ENCODE measurements at places on chromosomes 2 and 18.

- DNase-seq: no peak
Measured at GRCh38 chr18:37160038-37160820, 331.3 kb downstream of the KIAA1328 start.

GRCh38 chr2:85174943-85175342 lies 41.8 kb downstream of the TCF7L1 start:
- DNase-seq: no peak

GRCh38 chr2:15932394-15933183 lies 7.8 kb upstream of the MYCN start:
- DNase-seq: no peak

GRCh38 chr2:227183657-227184367 lies 19.4 kb downstream of the COL4A3 start:
- no peak for DNase-seq

- DNase-seq: no peak
Measured at GRCh38 chr2:157178874-157179273, 78.6 kb upstream of the GALNT5 start.

- DNase-seq: no peak
Measured at GRCh38 chr2:9950521-9951271, 797 bp upstream of the GRHL1 start.

- no peak for DNase-seq
Measured at GRCh38 chr2:20414806-20415205, 32.1 kb upstream of the RHOB start.

DNA sequence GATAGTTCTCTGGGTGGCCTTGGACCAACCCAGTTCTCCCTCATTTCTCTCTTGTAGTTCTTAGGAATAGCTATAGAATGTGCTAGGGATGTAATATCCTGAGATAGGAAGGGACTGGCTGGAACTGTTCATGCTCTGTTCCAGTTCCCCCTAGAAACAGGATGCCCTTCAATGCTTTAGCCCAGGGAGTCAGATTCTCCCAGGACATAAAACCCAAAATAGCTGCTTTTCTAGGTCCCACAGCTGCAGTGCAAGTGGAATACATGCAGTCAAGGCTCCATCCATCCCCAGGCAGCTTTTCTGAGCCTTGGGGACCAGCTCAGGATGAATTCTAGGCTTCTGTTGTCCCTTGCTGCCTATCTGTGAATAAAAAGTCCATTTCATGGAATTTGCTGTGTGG lies 257.3 kb upstream of the CTAGE1 start:
- DNase-seq: no peak

GRCh38 chr18:72846736-72847533 lies 20.9 kb downstream of the NETO1 start:
- DNase-seq: no peak

GRCh38 chr2:44184106-44184505 lies 15.4 kb downstream of the PPM1B start:
- no peak for DNase-seq

- DNase-seq: no peak
Measured at GRCh38 chr18:11653521-11653920, 35.5 kb upstream of the GNAL start.

DNA sequence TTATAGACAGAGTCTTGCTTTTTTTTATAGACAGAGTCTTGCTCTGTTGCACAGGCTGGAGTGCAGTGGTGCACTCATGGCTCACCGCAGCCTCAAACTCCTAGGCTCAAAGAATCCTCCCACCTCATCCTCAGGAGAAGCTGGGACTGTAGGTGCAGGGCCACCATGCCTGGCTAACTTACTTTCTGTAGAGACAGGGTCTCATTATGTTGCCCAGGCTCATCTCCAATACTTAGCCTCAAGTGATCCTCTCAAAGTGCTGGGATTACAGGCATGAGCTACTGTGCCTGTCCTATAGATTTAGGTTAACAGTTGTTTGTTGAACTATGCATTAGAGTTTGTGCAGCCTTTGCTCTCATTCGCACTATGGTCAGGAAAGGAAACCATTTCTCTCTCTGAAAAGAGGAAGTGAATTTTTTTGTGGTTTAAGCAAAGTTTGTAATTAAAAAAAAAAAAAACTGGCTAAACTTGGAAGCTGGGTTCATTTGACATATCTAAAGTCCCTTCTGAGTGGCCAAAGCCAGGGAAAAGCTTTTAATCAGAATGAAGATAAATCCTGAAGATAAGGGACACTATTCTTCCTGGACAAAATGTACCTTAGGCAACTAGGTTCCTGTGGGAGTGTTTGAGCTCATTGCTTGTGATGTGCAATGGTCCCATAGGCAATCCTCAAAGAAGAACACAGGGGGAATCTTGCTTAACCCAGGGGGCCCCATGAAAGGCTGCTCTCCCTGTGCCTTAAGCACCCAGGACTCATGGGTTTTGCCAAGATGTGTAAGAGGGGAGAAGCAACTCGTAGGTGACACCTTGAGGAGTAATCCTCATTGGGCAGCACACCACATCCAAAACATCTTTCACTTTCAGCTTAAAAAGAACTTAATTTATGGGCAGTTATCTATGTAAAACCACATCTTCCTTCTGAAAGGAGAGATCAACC lies 201.7 kb downstream of the MREG start:
- no peak for DNase-seq

- DNase-seq: no peak
Measured at GRCh38 chr2:54555318-54555837, 99.3 kb downstream of the SPTBN1 start.

DNA sequence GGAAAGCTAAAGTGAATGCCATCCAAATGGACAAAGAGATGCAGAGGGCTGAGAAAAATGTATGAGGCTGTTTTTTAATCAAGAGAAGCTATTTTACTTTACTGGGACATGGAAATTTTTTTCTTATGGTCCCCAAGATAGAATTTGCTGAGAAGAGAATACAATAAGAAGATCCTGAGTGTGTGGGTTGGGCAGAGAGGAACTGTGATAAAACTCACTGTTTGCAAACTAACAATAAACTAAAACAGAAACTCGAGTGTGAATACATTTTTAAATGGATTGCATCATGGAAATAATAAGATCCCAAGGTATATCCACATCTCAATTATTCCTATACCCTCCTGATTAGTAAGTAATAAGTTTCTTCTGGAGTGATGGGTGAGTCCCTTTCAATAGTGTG lies 4.4 kb downstream of the NEB start:
- DNase-seq: no peak

GRCh38 chr2:122805346-122805745 lies 1049.9 kb downstream of the TSN start:
- DNase-seq: no peak

GRCh38 chr18:22952525-22952924 lies 19.4 kb downstream of the RBBP8 start:
- no peak for DNase-seq

DNA sequence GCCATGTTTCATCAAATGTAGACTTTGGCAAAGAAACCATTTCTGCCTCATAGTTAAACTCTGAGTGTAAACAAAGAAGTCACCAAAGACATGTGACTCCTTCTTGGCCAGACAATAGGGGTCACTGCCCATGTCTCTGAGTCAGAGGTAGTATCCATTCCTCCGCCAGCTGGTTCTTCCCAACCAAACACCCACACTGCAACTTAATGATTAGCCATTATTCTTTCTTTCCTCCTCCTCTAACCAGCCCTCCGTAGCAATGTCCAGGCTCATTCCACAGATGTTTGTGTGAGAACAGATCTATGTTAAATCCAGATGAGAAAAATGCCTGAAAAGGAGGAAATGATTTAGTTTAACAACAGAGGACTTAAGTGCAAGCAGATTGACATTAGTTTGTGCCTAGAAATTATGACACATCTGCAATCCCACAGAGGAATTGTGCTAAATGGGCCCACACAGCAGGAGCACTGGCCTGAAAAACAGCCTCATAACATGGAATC lies 127.9 kb upstream of the SH3BP4 start:
- peak; percentile 63 for DNase-seq

DNA sequence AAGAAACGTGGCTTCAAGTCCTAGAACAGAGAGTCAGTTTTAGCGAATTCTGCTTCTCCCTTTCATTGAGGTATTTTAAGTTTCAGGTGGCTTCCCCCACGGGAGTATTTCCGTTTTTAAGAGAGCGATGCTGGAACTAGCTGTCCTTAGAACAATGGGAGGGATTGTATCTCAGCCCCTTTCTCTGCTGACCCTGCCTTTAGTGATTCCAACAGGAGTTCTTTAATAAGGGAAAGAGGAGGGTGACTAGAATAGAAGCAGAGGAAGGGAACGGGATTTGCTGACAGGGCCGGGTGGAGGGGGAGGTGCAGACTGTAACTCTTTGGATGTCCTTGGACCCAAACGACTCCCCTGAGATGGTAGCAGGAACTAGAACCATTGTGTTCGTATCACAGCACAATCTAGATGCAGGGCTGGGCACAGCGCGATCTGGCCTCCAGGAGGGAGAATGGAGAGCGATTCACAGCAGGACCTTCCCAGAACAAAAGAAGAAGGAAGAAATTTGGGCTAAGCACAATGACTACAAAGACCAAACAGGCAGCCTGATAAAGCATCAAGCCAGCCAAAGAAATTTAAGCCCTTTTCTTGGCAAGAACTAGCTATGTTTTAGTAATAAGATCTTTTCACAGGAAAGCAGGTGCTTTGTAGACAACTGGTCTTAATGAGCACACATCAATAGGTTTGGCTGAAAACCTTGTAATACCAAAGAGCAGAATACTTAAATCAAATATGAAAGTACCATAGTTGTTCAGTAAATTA lies 15.8 kb upstream of the RTTN start:
- no peak for DNase-seq

- no peak for DNase-seq
Measured at GRCh38 chr18:74029161-74029560, 118.5 kb downstream of the FBXO15 start.

DNA sequence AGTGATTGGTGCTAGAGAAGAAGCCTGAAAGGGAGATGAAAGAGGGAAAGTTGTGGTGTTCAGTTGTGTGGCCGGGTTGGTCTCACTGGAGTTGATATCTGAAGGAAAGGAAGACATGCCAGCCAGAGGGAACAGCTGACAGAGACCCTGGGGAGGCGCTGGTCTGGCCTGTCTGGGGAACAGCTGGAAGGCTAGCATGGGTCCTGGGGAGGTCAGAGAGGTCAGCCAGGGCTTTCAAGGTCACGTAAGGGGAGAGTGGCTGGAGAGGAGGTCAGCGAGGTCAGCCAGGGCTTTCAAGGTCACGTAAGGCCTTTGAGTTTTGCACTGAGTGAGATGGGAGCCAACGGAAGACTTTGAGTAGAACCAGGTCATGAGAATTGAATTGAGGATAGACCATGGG lies 11.0 kb downstream of the DYSF start:
- DNase-seq: no peak

DNA sequence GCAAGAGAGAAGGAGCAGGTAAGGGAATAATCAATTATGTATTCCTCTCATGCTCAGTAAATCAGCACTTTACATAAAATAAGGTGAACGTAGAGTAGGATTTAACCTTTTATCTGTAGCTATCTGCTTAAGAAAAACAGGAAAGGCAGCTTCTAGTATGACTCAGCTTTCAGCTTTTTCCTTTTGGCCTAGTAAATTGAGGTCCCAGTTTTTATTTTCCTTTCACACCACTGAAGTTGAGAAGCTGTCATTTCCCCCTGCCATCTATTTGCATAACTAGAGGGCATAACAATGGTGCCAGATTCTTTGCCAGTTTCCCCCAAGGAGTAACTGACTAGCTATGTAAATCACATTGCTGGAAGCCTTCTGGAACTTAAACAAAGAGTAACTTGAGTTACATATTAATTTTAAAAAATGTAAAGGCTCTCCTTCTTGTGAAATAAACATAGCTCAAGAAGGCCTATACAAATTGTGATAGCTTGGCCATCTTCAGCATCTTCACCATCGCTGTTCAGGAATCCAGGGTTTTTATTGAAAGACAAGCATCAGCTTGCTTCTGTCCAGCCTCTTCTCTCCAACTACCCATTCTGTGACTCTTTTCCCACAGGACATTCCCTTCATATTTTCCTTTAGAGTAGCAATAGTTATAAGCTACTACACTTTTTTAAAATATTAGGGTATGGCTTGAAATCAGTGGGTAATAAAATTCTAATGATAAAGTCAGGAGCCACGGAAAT lies 97.0 kb downstream of the KYNU start:
- no peak for DNase-seq

DNA sequence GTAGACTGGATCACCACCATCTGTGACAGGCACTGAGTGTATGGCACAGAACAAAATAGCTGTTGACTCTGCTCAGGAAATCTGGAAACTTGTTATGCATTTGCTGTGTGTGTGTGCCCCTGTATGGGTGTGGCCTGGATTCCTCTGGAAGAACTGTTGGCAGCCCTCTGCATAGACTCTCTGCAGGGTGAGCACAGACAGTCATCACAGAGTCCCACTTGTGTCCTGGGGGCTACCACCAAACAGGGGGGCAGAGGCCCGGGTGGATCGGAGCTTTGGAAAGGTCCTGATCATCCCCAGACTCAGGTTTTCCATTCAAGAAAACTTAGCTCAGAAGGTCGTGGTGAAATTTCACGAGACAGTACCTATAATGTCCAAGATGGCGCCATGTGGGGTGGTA lies 258.6 kb downstream of the SOX11 start:
- DNase-seq: no peak

DNA sequence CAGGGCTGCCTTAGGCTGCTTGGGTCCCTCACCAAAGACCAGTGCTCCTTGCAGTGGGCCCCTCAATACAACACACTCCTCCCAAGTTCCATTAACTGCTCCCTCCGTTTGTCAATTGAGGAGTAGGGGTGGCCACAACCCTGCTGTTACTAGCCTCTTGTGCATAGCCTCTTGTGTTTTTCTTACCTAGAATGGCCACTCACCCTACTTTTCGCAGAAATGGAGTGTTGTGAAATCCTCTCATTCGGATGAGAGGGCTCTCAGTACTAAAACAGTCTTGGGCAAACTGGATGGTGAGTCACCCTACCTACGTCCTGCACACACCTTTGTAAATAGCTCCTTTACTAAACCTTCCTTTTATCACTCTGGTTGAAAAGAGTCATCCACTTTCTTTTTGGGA lies 253.9 kb downstream of the OSR1 start:
- no peak for DNase-seq

GRCh38 chr2:233867993-233868532 lies at the start of gene MSL3B:
Gene MSL3B, minus strand, starts transcription at chr2:233868386.
- no peak for DNase-seq

DNA sequence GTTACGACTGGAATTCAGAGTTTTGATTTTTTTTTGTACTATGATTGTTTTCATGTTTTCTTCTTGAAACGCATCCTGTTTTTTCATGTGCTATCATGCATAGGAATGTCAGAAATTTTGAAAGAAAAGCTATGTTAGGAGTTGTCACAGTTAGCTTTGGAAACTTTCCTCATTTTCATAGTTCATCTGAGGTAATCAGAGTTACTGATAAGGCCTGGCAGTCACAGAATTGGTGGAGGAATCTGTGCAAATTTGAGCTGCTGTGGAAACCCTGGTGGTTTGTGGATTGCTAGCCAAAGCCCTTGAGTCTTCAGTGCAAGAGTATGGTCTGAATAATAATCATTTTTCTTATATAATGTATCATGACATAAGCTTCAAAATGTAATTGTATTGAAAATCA lies 401.0 kb downstream of the CNTNAP5 start:
- no peak for DNase-seq

DNA sequence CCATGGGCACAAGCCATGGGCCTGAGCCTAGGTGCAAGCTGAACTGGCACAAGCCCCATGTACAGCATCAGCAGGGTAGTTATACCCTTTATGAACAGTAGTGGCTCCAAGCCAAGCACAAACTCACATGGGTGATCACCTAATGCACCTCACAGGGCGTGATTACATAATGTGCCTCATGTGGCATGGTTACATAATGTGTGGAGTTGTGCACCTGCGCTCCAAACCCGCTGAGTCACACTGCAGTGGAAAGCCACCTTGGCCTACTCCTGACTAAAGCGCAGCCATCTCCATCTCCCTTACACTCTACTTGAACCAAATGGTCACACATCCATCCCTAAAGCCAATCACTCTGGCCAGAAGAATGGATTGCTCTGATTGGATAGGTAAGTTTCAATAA lies 279.7 kb downstream of the MBD2 start:
- no peak for DNase-seq
